ENCODE measurements at places on chromosomes 2 and 18. TPM values are rescaled to one million over a fixed set of nuclear protein-coding genes. Genes with fewer than 3 reads are reported as not detected.

RGPD4 gene
- total RNA-seq: not detected

DPYSL5 gene
- total RNA-seq: 0.23 TPM

MAP3K19 gene
- total RNA-seq: not detected

ABCB11 gene
- total RNA-seq: under 0.01 TPM

GRCh38 chr2:69483024-69483423, 45.8 kb upstream of the NFU1 start:
- no peak for DNase-seq

DNA sequence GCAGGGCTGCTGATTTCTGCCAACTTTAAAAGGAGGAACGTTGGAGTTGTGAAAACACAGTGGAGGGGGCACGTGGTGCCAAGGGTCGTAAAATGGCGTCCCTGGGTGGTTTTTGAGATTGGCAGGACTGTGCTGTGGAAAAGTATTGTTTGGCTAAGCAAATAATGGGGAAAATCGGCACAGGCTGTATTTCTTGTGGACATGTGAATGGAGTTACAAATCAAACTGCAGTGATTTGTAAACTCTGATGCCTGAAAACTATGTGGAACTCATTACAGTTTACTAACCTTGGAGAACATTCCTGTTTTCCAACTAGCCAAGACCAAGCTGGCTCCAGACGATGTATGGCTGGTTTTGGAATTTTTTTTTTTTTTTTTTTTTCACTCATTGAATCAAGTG, 68.7 kb downstream of the KCTD1 start:
- no peak for DNase-seq

DNA sequence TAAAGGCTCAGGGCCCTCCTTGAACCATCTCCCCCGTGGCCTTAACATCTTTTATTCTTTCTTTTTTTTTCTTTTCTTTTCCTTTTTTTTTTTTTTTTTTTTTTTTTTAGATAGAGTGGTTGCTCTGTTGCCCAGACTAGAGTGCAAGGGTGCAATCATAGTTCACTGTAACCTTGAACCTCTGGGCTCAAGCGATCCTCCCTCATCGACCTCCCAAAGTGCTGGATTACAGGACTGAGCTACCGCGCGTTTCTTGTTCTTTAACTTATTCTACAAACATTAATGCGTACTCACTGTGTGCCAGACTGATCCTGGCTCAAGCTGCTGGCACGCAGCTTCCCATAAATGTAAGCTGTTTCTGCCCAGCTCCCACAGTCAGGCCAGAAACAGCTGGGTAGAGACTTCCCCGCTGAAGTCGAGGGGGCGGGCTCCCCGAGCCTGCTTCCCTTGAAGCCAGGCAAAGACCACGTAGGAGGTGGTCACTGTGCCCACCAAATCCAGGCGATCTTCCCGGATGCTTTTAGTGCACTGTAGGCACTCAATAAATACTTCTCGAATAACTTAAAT, 29.2 kb upstream of the ATP6V1B1 start:
- no peak for DNase-seq

- DNase-seq: no peak
Measured at GRCh38 chr2:118470297-118470696, 377.2 kb downstream of the EN1 start.

GRCh38 chr18:3051718-3052410, 38.9 kb upstream of the LPIN2 start:
- peak; percentile 66 for DNase-seq

All from HT1080 (cell line).